NCI-H82 (cell line): ENCODE measurements at places on chromosomes 16 and 17.

- no peak for DNase-seq
Measured at GRCh38 chr16:81521141-81521626, 76.6 kb downstream of the CMIP start.

DNA sequence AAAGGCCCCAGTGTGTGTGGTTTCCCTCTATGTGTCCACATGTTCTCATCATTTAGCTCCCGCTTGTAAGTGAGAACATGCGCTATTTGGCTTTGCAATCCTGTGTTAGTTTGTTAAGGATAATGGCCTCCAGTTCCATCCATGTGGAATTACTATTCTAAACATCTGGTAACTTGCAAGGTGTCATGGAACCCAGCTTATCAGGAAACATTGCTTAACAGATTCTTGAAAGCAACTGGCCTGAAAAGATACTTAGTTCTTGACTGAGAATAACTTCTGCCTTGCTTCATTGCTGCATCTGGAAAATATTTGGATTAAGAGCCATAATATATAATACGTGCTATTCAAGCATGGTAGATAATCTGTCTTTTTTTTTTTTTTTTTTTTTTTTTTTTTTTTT lies 27.8 kb downstream of the PAFAH1B1 start:
- no peak for DNase-seq

- no peak for DNase-seq
Measured at GRCh38 chr17:62724398-62725146, 83.5 kb downstream of the MARCHF10 start.

GRCh38 chr17:9948928-9949327 lies 43.9 kb upstream of the RCVRN start:
- DNase-seq, result no peak
